ENCODE measurements at places on chromosomes 4 and X.

DNA sequence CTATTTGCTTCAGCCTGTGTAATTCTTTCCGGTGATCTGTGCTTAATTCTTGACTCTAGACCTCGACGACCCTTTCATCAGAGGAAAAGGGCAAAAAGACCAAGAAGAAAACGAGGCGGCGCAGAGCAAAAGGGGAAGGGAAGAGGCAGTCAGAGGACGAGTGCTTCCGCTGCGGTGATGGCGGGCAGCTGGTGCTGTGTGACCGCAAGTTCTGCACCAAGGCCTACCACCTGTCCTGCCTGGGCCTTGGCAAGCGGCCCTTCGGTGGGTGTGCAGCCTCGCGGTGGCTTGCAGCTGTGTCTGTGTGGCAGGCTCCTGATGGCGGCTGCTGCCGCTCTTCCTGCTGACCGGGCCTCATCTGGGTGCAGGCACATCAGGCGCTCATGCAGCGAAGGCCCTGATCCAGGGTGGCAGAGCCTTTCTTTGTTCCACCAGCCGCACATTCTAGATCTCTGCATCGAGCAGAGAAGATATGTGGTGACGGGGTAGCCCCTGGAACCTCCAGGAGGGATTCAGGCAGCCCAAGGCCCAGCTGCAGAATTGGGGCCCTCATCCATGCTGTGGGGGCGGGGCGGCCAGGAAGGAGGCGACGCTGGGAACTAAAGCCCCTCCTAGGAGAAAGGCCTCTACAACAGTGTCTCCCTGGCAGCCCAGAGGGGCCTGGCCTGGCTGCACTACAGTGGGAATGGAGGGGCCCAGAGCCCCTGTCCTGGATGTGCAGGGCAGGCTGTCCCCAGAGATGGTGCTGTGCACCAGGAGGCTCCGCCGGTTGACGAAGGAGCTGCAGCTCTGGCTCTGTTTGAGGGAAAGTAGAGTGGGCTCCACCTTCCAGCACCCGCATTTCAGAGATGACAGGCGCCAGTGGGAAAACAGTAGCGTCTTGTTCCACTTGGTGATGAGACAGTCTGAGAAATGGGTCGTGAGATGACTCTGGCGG is 32.1 kb downstream of the NELFA start:
- DNase-seq = no peak

DNA sequence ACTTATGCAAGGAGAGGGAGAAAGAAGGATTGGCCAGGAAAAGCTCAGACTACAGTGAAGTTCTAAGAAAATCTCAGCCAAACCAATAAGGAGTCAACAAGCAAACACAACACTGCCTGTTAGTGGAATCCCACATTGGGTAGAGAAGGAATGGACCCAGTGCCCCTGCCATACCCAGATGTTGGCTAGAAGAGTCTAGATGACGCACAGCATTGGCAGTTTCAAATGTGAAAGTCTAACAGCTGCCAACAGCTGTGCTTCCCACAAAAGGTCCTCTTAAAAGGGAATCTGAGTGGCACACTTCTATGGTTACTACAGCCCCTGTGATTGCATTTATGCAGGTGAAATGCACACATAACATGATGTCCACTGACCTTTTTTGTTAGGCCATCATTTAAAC is 37.2 kb upstream of the CPEB2 start:
- no peak for DNase-seq

- DNase-seq = no peak
Observed at GRCh38 chr4:108560616-108561015, 59.8 kb upstream of the RPL34 start.

DNA sequence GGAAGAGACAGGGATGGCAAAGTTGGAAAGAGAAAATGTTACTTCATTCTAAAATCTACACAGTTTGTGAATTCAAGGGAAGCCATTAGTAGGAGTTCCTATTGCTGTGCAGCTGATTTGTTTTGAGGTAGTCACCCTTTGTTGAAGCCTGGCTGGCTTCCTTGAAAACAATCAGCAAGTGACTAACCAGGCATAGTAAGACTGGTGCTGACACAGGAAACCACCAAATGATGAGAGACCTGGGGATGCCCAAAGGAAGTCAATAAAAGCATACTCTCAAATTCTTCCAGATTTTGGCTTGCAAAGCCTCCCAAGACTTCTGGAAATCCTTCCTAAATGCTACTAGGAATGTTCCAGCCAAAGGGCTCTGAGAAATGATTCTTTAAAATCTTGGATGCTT is 23.9 kb upstream of the PRDM8 start:
- no peak for DNase-seq

GRCh38 chrX:281166-281999 is at the start of gene PLCXD1:
PLCXD1 (plus strand) TSS chrX:281381; CDS start chrX:284188, 2,807 bp downstream.
- no peak for DNase-seq

GRCh38 chrX:141278306-141278705 is 36.0 kb upstream of the SPANXC start:
- DNase-seq = no peak

DNA sequence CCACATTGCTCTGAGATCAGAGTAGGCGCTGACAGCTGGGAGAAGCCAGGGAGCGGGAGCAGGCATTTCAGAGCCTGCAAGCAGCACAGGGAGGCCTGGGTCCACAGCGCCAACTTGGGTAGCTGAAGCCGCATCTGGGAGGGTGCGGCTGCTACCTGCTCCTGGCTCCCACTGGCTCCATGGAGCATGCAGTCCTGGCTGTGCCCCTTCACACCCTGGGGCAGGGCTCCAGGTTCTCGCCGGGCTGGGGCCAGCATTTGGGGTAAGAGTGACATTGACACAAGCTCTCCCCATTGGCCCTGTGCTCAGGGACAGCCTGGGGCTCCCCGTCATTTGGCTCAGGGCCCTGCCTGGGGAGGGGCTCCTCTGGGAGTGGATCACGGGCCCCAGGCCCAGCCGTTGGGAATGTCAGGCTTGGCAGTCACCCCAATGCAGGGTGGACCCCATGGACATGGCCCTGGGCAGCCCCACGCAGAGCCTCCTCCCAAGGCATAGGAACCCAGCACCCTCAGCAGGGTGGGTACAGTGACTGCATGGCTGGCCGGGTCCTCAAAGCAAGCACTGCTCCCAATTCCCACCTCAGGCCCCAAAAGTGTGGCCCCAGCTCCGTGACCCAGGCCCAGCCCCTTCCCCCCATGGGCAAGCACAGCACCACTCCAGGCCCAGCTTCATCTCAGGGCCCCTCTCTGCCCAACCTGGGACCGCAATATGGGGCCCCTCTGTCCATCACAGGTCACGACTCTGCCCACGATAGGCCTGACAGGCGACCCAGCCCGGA is 82.4 kb downstream of the PRDM5 start:
- no peak for DNase-seq

GRCh38 chrX:155767876-155768769 is 113.0 kb upstream of the VAMP7 start:
- no peak for DNase-seq

GRCh38 chr4:101183666-101184373 is 163.5 kb downstream of the PPP3CA start:
- DNase-seq = no peak

DNA sequence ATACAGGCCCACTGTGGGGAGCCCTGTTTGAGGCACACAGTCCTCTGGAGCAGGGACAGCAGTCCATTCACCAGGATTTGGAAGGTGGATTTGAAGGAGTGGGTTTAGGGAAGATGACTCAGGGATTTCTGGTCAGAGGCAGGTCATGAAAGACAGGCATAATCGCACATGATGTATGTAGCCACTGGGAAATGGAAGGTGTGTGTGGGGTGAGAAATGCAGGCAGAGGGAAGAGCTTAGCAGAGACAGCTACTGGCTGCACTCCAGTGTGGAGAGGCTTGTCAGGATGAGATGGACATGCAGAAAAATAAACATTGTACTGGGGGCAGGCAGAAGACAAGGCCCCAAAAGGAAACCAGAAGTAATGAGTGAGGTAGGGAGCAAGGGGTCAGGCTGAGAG is 85.2 kb upstream of the STS start:
- DNase-seq = no peak

- no peak for DNase-seq
Observed at GRCh38 chrX:50705042-50705441, 109.0 kb downstream of the SHROOM4 start.

DNA sequence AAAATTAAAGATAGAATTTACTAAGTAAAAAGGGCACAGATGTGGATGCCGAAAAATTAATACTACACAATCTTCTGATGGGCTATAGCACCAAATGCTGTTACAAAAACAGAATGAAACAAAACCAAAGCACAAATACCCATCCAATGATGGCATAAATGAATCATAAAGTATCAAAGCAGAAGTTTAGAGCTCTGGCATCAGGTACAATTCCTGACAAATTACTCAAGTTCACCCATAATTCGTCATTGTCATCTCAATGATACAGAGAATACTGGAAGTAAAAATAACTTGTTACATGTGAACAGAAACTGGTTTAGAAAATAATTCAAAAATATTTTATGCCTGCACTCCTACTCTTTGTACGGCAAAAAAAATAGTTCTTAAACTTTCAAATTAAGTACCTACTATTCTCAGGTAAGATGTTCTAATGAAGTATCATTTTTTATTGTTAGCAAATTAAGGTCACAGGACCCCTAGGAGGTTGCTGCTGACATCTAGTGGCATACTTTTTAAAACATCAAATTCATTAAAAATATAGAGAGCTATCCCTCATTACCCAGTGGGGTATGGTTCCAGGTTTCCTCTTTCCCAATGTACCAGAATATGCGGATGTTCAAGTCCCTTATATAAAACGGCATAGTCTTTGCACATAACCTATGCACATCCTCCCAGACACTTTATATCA is 126.1 kb downstream of the INPP4B start:
- DNase-seq = no peak

- DNase-seq = no peak
Observed at GRCh38 chr4:48228949-48229348, 40.7 kb downstream of the TEC start.

DNA sequence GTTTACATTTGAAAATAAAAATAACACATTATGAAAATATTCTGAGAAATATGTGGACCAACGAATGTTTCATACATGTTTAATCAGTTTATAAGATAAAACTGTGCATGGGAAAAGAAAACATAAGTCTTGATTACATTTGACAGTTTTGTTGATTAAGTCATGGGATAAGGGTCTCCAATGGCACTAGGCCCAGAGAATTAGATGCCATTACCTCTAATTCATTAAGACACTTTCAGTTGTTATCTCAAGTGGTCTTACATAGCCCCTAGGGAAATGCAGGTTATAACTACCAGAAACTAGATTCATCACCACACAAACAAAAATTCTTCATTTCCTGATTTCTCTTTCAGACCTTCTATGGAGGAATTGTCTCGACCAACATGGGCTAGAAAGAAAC is 300.8 kb downstream of the PCDH7 start:
- no peak for DNase-seq

DNA sequence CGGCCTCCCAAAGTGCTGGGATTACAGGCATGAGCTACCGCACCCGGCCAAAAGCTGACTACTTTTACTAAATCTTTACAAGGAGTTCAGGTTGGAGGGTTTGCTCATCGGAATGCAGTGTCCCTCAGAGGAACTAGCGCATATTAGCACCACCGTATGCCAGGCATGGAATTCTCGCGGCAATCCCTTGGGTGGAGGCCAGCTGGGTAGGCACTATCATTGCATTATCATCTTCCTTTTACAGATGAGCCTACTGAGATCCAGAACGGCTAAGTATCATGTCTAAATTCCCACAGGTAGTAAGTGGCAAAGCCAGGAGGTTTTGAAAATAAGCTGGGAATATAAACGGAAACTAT is 6.1 kb upstream of the CXorf66 start:
- DNase-seq = no peak

- DNase-seq = no peak
Observed at GRCh38 chrX:14922437-14922836, 49.2 kb downstream of the MOSPD2 start.

DNA sequence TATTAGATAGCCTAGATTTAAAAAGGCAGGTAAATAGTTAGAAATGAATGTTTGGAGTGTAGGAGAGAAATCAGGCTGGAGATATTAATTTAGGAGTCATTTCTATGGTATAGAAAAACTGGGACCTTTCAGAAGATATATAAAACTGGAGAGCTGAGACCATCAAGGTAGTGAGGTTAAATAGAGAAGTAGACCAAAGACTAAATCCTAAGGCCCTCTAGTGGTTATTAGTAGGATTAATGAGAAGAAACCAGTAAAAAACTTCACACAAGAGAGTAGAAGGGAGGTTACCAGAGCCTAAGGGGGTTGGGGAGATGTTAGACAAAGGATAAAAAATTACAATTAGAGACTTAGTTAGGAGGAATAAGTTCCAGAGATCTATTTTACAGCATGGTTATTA is 351.0 kb upstream of the SPANXN1 start:
- DNase-seq = no peak

DNA sequence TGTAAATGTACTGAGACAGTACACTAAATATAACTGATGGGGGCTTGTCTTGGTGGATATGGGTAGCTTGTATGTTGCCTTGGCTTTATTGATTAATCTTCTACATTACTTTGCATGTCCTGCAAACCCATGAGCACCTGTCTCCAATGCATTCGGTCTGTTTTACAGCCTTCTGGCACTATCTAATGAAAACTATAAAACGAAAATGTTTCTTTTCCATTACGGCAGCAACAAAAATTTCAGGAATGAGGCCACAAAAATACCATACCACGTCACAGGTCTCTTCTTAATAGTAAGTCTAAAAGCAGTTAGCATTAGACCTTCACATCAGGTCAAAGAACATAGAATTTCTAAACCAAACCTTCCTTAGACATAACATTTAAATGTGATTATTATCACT is 49.8 kb downstream of the EDNRA start:
- no peak for DNase-seq

GRCh38 chr4:54332542-54332941 is 103.4 kb downstream of the PDGFRA start:
- DNase-seq = no peak

DNA sequence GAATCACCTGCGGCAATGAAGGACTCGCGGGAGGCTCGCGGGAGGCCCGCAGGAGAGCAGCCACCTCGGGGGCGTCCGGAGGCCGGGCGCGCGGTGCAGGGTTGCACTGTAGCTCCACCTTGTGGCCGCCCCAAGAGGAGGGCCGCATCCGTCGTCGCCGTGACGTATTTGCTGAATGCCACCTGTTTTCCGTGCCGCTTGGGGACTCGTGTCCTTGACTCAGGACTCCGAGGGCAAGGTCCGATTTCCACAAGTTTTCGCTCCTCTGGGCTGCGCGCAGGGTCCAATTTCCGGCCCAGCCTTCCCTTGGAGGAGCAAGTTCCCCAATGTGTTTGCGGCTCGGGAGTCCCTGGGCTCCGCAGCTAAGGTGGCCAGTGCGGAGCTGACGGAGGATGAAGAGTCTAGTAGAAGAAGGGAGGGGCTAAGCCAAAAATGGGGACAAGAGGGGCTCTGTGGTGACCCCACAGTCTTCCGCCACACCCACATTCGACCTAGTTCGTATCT is 10.7 kb upstream of the DLG3 start:
- peak; percentile 68 for DNase-seq

GRCh38 chrX:118495958-118496762 is 545 bp downstream of the DOCK11 start:
- peak; percentile 46 for DNase-seq

GRCh38 chrX:110146521-110146920 is 143.6 kb downstream of the TMEM164 start:
- no peak for DNase-seq

DNA sequence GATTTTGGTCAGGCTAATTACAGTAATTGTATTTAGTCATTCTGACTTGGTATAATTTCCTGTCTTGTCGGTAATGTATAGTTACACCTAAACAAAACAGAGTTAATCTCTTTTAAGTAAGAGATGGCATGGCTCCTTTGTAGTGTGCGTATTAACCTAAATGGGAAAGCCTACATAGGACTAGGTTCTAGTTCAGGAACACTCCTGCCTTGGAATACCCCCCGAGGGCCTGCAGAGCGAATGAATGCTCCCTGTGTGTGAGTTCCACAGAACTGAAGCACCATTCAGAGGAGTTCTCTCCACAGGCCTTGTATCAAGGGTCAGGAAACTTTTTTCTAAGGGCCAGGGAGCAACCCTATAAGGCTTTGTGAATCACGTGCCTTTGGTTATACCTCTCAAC is 44.9 kb upstream of the STIM2 start:
- no peak for DNase-seq

Measured in stimulated activated CD4-positive, alpha-beta T cell treated with anti-CD3 and anti-CD28 coated beads, Interleukin-4, amount 100 ng/mL, for 48 hours (primary cell).